ENCODE measurements at places on chromosomes 4 and X.

- no peak for DNase-seq
These were observed 79.2 kb upstream of the ATOH1 start for GRCh38 chr4:93749292-93749761.

DNA sequence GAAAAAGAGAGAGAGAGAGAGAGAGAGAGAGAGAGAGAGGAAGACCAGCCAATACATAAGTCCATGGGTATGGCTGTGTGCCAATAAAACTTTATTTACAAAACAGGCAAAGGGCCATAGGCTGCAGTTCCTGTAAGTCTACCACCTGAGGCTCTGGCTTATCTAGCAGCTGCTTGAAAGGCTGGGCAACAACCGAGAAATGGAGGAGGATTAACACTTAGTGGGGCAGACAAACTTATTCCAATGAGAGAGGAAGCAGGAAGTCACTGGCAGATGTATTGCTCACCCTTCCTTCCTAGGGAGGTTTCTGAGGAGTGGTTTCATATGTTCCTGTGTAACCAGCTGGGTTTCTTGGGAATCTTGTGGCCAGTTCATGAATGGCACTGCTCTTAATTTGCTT, 4.7 kb upstream of the GPR143 start:
- no peak for DNase-seq

- no peak for DNase-seq
These were observed 252.9 kb upstream of the SMIM31 start for GRCh38 chr4:164501074-164501473.

- DNase-seq = no peak
These were observed 672.5 kb upstream of the KLHL4 start for GRCh38 chrX:86845101-86845500.

DNA sequence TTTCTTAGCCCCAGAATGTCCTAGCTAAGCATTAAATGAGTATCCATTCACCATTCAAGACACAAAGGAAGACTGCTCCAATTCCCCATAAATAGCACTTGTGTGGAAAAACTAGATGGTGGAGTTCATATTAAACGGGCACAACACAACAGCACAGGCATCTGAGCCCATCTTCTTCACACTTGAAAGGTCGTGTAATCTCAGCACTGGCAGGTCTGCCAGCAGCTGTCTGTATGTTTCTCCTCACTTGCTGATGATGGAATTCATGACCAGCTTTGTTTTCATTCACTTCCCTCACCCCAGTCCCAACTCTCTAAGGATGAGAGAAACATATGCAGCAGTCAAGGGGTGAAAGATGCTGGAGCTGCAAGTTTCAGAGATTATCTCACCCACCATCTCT, 148.7 kb downstream of the AFAP1 start:
- DNase-seq = no peak

DNA sequence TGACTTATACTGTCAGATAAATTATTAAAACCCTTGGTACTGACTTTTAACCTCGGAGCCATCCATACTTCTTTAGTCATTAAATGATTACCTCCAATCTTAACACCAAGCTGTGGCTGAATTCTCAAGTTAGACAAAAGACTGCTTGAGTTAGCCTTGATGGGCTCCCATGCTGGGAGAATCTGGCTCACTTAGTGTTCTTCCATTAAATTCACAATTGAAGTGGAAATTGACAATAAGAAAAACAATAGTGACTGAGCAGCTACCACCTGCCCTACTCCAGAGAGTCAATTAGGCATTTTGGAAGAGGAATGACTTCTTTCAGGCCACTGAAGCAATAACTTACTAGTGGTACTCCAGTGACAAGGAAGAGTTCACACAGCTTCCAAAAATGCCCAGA, 503.0 kb upstream of the CPXCR1 start:
- no peak for DNase-seq

GRCh38 chrX:42978655-42979379, 200.9 kb upstream of the PPP1R2C start:
- no peak for DNase-seq

Measured in caudate nucleus (tissue), 63 donors.